Effector CD8-positive, alpha-beta T cell (primary cell): ENCODE measurements at places on chromosomes 12 and 14.

- DNase-seq: no peak
Observed at GRCh38 chr12:50042693-50043092, 14.7 kb upstream of the ASIC1 start.

DNA sequence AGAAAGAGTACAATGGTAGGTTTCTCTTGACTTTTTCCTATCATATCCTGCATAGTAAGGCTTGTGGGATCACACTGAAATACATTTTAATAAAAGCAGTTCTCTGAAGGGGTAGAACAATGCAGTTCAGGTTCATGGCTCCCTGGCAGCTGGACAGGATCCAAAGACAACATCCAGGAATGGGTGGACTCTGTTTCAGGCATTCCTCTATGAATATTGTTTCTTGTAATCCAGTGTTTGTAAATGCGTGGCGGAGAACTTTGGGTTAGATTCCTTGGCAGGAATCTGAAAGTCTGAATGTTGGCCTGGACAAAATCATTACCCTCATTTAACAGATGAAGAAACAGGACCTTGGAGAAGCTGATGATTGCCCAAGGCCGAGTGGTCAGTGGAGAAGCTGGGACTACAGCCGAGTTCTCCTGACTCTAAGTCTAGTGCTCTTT lies 43.5 kb downstream of the SYNE2 start:
- no peak for DNase-seq

DNA sequence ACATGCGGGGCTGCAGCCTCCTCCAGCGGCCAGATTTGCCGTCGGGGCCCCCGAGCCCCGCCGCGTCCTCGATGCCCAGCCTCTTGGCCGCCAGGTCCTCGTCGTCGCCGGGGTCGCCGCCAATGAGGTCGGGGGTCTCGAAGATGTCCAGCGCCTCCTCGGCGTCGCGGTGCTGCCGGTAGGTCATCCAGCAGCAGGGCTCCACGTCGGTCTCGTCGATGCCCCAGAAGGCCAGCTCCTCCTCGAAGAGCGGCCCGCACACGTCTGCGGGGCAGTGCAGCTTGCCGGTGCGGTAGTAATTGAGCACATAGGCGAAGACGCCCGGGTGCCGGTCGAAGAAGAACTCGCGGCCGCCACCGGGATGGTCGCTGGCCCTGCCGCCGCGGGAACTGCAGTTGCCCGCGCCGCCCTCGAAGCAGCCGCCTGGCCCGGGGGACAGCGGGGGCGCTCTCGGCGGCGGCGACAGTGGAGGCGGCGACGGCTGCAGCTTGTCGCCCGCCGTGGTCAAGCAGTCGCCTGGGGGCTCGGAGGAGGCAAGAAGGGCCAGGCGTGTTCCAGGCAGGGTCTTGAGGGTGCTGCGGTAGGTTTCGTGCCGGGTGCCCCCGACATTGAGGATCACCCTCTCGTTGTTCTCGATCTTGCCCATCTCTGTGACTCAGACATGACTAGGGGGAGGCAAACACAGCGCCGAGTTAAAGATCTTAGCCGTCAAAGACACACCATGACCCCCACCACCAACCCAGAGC lies 2.1 kb downstream of the KCNC2 start:
- DNase-seq: no peak

DNA sequence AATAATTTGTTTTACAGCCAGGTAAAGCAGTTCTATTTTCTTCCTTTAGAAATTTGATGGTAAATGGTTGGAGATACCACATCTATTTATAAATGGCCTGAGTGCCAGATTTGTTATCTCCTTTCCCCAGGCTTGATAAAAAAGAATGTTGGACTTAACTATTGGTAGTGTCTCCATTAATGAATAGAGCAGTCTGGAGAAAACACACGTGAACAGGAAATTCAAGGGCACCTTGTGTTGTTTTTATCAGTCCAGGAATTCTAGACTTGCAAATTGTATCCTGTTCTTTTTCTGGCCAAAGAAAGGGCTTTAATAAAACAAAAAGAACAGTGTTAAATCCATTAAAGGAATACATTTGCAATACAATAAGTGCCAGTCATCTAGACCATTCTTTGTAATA lies 40.8 kb upstream of the BMAL2 start:
- no peak for DNase-seq

GRCh38 chr12:69290545-69291277 lies 51.3 kb downstream of the CPSF6 start:
- peak; percentile 56 for DNase-seq

DNA sequence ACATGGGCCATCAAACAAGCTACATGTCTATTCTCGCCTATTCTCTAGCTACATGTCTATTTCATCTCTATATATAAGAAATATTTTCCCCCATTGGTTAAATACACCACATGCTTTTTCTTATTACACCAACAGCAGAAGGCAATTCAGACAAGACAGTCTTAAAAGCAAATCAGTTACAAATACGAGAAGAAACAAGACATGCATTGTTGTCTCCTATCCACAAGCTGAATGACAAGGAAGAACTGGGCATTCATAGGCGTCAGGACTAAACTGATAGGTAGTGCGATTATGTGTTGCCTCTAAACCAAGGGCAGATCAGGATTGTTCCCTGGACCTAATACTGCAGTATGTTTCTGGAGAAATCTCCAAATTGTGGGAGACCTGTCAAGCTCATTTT lies 19.4 kb downstream of the SLC2A13 start:
- no peak for DNase-seq

DNA sequence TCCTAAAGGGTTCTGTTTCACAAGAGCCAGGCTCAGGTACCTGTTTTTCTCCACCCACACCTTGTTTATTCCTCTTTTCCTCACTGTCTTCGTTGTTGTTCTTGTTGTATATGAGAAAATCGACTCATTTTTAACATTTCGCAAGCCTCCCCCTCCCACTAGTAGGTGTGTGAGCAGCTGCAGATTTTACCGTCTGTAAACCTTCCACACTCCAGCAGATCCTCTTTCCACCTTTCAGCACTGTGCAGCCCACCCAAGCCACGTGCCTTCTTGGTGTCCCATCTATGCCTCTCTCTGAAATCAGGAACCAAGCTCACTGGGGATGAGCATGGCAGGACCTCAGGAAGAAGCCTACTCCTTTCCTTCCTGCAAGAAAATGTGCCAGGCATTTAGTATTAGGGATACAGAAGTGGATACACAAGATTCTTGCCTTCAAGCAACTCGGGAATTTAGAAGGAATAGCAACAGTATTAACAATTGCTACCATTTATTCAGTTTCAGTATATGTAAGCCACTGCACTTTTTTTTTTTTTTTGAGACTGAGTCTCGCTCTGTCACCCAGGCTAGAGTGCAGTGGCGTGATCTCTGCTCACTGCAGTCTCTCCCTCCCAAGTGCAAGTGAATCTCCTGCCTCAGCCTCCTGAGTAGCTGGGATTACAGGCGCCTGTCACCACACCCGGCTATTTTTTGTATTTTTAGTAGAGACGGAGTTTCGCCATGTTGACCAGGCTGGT lies 113.6 kb downstream of the CHST11 start:
- DNase-seq: no peak

GRCh38 chr14:47966076-47966810 lies 290.8 kb upstream of the MDGA2 start:
- no peak for DNase-seq

DNA sequence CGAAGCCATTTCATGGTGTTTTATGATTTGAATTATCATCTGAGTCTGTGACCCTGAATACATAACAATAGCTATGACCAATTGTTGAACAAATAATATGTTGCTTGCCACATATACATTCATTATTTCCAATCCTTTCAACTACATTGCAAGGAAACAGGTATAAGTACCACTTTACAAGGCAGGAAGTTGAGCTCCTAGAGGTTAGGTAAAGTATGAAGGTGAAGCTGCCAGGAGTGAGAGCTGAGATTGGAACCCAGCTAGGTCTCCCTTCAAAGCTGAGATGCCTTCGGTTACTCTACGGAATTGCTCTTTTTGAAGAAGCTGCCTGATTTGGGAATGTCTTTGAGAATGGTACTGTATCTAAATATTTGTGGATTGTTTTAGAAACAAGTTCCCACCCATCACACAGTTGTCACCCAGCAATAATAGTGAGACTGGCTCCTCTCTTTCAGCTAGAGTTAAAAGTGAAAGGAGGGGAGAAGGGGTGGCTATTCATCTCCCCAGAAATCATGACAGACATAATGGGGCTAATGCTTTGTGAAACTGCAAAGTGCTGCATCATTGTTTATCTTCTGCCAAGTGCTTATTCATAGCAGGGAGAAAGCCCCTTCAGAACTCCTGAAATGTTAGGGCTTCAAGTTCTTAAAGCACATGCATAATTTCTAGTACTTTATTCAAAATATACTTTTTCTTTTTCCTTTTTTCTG lies 75.9 kb upstream of the AMIGO2 start:
- DNase-seq: no peak

DNA sequence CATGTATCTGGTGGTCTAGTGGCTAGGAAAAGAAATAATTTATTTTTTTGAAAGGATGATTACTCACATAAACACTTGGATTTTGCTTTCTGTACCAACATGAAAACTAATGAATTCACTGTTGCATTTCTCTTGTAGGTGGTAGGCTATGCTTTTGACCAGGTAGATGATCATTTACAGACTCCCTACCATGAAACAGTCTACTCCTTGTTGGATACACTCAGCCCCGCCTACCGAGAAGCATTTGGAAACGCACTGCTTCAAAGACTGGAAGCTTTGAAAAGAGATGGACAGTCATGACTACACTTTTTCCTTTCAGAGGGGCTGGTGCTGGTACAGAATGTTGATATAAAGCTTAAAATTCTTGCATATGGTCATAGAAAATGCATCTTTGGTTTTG lies 6.5 kb upstream of the AK7 start:
- DNase-seq: no peak

GRCh38 chr12:68210875-68211274 lies 14.7 kb downstream of the IL26 start:
- no peak for DNase-seq

DNA sequence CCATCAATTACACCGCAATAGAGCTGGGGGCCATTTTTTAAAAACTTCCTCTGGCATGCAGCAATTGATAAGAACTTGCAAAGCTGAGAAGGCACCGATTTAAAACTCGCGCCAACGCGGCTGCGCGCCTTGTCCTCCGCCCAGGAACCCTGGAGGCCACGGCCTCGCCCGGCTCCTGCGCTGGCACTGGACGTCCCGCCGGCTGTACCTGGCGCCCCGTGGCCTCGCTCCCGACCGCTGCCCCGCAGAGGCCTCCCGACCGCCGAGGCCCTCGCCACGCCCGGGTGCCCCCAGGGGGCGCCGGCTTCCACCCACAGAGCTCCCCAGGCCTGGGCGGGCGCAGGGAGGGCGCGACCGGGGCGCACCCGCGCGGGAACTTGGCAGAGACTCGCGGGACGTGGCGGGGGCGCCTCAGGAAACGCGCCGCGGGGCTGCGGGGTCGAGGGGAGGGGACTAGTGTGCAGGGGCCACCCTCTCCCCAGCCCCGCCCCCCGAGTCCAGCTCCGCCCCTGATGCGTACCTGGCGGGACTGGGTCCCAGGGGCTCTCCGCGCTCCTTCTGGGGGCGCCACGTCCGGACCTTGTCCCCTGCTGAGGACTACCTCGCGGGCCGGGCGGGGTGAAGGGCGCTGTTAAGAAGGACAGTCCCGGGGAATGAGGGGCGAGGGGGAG lies 65.7 kb downstream of the TNFAIP2 start:
- DNase-seq: peak; percentile 8

DNA sequence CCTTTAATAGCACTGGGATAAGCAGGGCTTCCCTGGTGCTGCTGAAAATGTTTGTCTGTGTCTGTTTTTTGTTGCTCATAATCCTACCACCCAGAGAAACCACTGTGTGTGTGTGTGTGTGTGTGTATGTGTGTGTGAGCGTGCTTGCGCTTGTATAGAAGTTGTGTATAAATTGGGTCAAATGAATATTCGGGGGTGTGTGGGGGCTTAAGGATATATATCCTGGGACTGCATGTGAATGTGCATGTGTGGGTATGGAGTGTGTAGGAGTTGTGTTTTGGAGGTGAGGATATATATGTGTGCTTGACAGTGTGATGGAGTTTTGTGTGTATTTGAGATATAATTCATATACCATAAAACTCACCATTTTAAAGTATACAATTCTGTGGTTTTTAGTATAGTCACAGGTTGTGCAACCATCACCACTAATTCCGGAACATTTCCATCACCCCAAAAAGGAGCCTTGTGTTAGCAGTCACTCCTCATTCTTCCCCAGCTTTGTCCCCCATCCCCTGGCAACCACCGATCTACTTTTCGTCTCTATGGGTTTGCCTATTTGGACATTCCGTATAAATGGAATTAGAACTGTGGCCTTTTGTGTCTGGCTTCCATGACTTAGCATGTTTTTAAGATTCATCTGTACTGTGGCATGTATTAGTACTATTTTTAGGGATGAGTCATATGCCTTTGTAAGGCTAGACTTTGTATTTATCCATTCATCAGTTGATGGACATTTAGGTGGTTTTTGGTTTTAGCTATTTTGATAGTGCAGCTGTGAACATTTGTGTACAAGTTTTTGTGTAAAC lies 25.6 kb downstream of the TCTN1 start:
- no peak for DNase-seq

DNA sequence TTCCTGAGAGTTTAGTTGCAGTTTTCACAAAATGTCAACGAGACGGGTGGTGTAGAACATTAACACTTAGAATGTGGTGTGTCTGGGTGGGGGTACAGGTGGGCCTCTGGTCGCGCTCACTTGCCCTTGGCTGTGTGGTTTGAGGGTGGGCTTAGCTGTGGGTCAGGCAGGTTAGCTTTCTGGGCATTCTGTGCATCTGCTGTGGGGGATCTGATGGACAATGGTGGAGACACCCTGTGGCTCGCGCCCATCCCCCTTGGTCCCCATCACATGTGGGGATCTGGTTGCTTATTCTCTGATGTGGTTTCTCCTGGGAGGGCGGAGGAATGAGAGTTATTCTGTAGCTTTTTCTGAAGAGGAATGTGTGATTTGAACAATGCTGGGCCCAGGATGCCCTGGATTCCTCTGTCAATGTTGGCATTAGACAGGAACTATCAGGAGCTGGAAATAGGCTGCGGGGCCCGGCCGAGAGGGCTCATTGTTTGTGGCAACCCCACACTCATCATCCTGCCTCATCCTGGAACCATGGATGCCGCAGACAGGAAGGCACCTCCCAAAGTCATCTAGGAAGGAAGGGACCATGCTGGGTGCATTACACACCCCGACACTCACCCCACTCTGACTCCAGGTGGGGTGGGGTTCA lies 101.6 kb downstream of the TSPAN9 start:
- DNase-seq: no peak

DNA sequence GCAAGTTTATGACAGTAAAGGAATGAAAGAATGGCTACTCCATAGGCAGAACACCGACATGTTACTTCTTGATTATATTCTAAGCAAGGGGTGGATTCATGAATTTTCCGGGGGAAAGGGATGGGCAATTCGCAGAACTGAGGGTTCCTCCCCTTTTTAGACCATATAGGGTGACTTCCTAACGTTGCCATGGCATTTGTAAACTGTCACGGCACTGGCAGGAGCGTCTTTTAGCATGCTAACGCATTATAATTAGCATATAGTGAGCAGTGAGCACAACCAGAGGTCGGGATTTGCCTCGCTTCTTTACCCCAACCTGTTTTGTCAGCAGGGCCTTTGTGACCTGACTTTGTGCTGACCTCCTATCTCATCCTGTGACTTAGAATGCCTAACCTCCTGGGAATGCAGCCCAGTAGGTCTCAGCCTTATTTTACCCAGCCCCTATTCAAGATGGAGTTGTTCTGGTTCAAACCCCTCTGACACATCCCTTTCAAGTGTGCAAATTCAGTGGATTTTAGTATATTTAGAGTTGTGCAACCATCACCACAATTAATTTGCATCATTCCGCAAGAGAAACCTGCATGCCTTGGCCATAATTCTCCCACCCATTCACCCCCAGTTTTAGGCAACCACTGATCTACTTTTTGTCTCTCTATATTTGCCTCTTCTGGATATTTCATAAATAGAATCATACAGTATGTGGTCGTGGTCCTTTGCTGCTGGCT lies 27.4 kb downstream of the PALS1 start:
- DNase-seq: no peak
